Smooth muscle cell of the umbilical artery (primary cell): ENCODE measurements at places on chromosomes 5 and 9. TPM values are rescaled to one million over a fixed set of nuclear protein-coding genes. Genes with fewer than 3 reads are reported as not detected.

The COL15A1 gene
- 19.0 and 49.9 TPM in 2 replicates for total RNA-seq

The RIGI gene
- 7.1 and 12.1 TPM in 2 replicates for total RNA-seq

The PCDH12 gene
- total RNA-seq, result under 0.01 and 0.05 TPM in 2 replicates

The IFNK gene
- not detected in 2 replicates for total RNA-seq

The SLC27A6 gene
- under 0.01 and 0.32 TPM in 2 replicates for total RNA-seq

The GPR150 gene
- total RNA-seq, result under 0.01 and 0.28 TPM in 2 replicates

The PCDHGC4 gene
- total RNA-seq, result 2.4 and 3.5 TPM in 2 replicates

The TTC16 gene
- 0.05 TPM in 1 of 2 replicates, not detected in the other for total RNA-seq

The B4GALT1 gene
- 115 and 124 TPM in 2 replicates for total RNA-seq

The SCGB3A2 gene
- total RNA-seq, result not detected in 2 replicates

The SPATA31A3 gene
- total RNA-seq, result not detected in 2 replicates

The FGF18 gene
- 0.05 TPM in 1 of 2 replicates, not detected in the other for total RNA-seq

The LRRC19 gene
- not detected in 2 replicates for total RNA-seq

The BHMT gene
- not detected in 2 replicates for total RNA-seq

The CLTB gene
- total RNA-seq, result 72.2 and 86.4 TPM in 2 replicates

The CYSRT1 gene
- total RNA-seq, result 0.30 and 0.46 TPM in 2 replicates

The DMRT3 gene
- not detected in 2 replicates for total RNA-seq

The FRRS1L gene
- total RNA-seq, result under 0.01 and 0.28 TPM in 2 replicates

The TMEM174 gene
- total RNA-seq, result not detected in 2 replicates

The SWI5 gene
- 34.6 and 38.0 TPM in 2 replicates for total RNA-seq

The IL5 gene
- not detected in 2 replicates for total RNA-seq

The NTRK2 gene
- total RNA-seq, result under 0.01 TPM in 2 replicates

The RAI14 gene
- total RNA-seq, result 345 and 505 TPM in 2 replicates

The SH3TC2 gene
- 1.2 TPM in 2 replicates for total RNA-seq

The FBXO38 gene
- total RNA-seq, result 48.7 and 51.2 TPM in 2 replicates

The IL13 gene
- total RNA-seq, result not detected in 2 replicates

The SOHLH1 gene
- total RNA-seq, result not detected in 2 replicates

The SLC6A18 gene
- not detected in 2 replicates for total RNA-seq

The KCNIP1 gene
- total RNA-seq, result not detected in 2 replicates

The SEC61B gene
- 92.4 and 107 TPM in 2 replicates for total RNA-seq

The NR6A1 gene
- under 0.01 and 1.2 TPM in 2 replicates for total RNA-seq

The RGS3 gene
- 39.2 and 53.7 TPM in 2 replicates for total RNA-seq

The IARS1 gene
- total RNA-seq, result 468 and 483 TPM in 2 replicates

The BRINP1 gene
- total RNA-seq, result not detected in 2 replicates

The DPYSL3 gene
- 263 and 416 TPM in 2 replicates for total RNA-seq

The GAPT gene
- not detected in 2 replicates for total RNA-seq

The PCDHGA5 gene
- 0.89 and 0.92 TPM in 2 replicates for total RNA-seq

The SLCO6A1 gene
- total RNA-seq, result not detected in 2 replicates

The TAF11L10 gene
- not detected in 2 replicates for total RNA-seq

The GRM6 gene
- total RNA-seq, result not detected in 2 replicates

The ANKRD18B gene
- total RNA-seq, result 6.4 and 35.6 TPM in 2 replicates

The TESK1 gene
- 11.9 and 12.2 TPM in 2 replicates for total RNA-seq
